NCI-H146 (cell line): ENCODE measurements at places on chromosomes 13 and 19.

- no peak for DNase-seq
Measured at GRCh38 chr19:38059897-38060296, 152.9 kb downstream of the SIPA1L3 start.

GRCh38 chr19:42422092-42422900, 4.9 kb downstream of the LIPE start:
- peak; percentile 45 for DNase-seq

DNA sequence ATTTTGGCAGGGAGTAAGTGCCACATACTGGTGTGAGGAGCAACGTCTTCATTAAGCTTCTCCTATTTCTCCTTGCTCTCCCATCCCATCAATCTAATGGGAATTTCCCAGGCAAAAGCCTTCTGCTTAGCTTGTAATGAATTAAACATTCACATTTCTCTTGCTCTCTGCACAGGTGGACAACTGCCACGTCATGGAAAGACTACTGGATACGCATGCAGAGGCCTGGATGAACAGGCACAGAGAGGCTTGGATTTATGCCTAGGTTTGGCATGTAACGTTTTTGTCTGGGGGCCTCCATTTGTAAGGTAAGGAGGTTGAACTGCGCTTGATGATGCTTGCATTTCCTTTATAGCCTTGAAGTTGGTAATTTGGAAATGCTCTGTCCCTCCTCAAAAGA, 374.8 kb downstream of the KLF12 start:
- DNase-seq = no peak

DNA sequence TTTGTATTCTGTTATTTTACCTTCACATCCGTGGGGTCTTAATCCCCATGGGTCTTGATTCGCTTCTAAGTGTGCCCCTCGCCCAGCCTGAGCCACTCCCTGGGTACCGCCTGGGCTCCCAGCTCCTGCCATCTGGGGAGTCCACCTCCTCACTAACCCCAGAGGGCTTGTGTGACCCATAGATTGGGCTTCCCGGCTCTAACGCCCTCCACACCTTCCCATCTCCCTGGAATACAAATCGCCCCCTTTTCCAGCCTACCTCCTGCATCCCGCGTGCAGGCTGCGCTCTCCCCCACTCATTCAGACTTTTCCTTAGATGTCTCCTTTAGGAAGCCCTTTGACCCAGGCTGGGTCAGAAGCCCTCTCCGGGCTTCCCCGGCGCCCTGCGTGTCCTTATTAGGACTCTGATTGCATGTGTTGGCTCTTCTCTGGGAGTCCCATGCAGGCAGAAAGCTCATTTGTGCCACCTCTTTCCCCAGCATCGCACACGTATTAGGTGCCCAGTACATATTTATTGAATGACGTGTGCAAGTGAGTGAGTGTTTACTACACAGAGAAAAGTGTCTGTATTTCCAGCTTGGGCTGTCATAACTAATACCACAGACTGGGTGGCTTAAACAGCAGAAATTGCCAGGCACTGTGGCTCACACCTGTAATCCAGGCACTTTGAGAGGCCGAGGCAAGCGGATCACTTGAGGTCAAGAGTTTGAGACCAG, 757 bp downstream of the CCDC124 start:
- DNase-seq = no peak

- no peak for DNase-seq
Measured at GRCh38 chr13:46040763-46041162, 11.8 kb downstream of the ZC3H13 start.

DNA sequence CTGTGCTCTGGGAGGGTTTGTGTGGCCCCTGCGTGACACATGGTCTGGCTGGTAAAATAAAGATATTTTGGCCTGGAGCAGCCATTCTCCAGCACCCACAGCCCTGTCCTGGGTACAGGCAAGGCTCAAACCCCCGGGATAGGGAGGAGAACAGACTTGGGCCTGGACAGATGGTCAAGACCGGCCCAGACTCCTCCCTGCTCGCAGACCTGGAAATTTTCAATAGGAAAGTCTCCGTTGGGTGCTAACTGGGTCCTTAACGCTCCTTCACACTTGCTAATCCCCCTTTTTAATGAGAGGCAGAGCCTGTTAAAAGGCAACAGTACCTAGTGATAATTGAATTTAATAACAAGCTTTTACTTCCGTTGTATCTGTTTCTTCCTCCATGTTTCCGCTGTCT, 2.5 kb downstream of the PALM start:
- DNase-seq = no peak

GRCh38 chr19:4556597-4557127, 2.8 kb downstream of the SEMA6B start:
- peak; percentile 12 for DNase-seq

DNA sequence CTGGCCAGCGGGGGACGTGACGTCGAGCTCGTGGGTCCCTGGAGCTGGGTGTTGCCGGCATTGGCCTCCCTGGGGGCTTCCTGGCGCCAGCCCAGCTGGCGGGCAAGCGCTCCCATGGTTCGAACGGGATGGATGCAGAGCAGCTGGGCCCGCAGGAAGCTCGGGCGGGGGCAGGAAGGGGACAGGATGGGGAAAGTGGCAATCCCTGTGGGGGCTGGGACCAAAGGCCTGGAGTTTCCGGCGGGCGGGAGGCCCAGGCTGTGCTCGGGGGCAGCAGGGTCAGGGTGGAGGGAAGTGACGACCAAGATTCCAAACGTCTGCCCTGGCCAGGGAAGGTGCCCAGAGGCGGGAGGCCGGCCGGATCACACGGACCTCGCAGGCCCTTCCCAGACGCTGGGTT, 19.3 kb downstream of the PALM start:
- DNase-seq = no peak

DNA sequence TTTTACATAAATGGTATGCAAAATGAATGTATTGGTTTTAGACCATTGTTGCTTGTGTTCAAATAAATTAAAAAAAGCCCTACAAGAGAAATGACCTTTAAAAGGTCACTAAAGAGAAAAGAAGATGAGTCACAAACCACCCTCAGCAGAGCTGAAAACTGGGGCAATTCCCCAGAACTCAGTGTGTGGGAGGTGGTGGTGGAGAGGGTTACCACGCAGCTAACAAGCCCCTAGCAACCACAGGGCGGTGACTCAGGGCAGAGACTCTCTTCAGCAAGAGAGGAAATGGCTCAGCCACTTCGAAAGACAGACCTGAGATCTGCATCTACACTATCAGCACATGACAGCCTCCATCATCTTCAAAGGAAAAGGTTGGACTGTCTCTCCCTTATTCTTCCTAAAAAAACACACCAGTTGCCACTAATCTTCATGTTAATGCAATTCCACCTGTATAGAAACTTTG, 29.4 kb upstream of the NDFIP2 start:
- peak; percentile 6 for DNase-seq

- no peak for DNase-seq
Measured at GRCh38 chr19:39321117-39321831, 611 bp upstream of the LRFN1 start.
